ENCODE measurements at places on chromosomes 12 and 14.

GRCh38 chr14:61290701-61291100, 9.6 kb upstream of the TMEM30B start:
- no peak for DNase-seq

GRCh38 chr12:111368291-111368787, 556 bp downstream of the PHETA1 start:
- no peak for DNase-seq

- no peak for DNase-seq
These were observed 628 bp downstream of the VRTN start for GRCh38 chr14:74348735-74349463.

DNA sequence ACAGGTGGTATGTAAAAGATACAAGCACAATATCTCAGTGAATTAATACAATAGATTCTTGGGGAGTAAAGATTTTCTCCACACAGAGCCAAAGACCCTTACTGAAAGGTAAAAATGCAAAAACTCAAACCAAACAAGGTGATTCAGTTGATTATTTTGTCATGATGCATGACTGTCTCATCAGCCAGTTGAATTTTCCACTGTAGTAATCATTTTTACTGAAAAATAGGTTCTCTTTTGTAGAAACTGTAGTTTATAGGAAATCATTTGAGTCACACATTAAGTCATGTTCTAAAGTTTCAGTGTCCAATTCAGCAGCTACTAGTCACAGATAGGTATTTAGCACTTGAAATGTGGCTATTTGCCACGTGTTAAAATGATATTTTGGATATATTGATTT, 53.6 kb downstream of the PPFIA2 start:
- DNase-seq, result no peak

- no peak for DNase-seq
These were observed 331.1 kb downstream of the BCL11B start for GRCh38 chr14:98940693-98941437.

- no peak for DNase-seq
These were observed 22.9 kb upstream of the ARL1 start for GRCh38 chr12:101430456-101430855.
